Esophagus muscularis mucosa (tissue), 4 donors: ENCODE measurements at places on chromosomes 12 and 14.

DNA sequence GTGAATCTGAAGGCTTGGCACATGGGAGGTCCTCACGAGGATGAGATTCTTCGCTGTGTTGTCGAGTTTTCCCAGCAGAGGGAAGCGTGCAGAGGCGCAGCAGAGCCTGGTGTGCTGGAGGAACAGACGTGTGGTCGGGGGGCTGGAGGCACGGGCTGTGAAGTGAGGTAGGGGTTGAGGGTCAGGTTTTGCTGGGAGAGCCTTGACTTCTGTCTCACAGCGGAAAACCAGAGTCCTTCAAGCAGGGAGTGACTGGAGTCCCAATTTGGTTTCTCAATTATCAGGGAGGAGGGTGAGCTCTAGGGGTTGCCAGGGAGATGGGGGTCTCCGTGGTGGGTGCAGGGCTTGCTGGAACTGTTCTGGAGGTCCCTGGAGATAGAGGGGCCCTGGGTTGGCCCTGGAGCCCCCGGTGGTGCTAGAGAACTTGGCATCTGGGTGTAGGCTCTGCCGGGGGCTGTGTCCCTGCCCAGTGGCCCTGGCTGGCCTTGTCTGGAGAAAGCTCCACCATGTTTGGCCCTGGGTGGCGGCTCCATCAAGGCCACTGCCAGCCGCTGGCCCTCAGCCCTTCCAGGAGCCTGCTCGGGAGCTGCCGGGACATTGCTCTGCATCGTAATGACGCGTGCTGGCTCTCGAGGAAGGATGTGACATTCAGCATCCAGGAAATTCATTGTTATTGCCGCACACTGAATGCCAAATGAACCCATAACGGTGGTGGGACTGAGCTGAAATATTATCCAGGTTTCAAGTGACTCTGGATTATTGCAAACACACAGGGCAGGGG lies 215.7 kb downstream of the KIF26A start:
- no peak for DNase-seq

DNA sequence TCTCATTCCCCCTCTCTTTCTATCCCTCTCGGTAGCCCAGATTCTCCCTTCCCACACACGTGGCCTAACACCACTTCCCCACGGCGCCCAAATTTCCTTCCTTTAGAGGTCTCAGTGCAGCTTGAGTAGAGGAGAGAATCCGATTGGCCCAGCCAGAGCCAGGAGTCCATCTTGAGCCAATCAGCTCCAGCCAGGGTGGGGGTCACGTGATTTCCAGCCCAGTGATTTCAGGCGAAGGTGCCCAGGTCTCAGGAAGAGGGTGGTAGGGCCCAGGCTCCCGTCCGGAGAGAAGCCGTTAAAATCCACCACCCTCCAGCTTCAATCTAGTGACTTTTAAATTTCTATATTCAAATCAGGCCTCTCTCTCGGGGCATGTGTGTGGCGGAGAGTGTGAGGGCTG lies 45.2 kb upstream of the MYL2 start:
- no peak for DNase-seq

GRCh38 chr12:1962051-1963020 lies 41.9 kb downstream of the DCP1B start:
- no peak for DNase-seq

GRCh38 chr12:6269986-6270385 lies 40.5 kb upstream of the PLEKHG6 start:
- DNase-seq, result no peak

DNA sequence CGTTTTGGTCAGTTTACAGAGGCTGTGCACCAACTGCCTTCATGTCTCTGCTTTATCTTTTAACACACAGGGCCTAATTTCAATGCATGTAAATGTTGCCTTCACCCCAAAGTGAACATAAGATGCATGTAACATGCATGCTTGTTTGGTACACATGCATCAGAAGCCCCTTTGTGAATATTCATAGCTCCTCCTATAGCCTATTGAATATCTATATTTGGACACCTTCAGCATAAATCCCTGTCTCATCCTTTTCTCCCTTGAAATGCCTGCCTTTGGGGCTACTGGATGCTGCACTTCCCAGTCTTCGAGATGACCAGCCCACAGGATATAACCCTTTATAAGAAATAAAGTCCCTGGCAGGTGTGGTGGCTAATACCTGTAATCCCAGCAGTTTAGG lies 57.7 kb upstream of the FAM181A start:
- DNase-seq, result no peak
